ENCODE measurements at places on chromosomes 12 and 14.

GRCh38 chr12:52307836-52308805, 13.1 kb downstream of the KRT83 start:
- no peak for DNase-seq

GRCh38 chr14:56331592-56332216, 213.5 kb downstream of the PELI2 start:
- DNase-seq: no peak

GRCh38 chr12:42996869-42997431, 407.4 kb upstream of the PRICKLE1 start:
- no peak for DNase-seq

GRCh38 chr12:19183121-19183838, 53.7 kb downstream of the PLEKHA5 start:
- no peak for DNase-seq

DNA sequence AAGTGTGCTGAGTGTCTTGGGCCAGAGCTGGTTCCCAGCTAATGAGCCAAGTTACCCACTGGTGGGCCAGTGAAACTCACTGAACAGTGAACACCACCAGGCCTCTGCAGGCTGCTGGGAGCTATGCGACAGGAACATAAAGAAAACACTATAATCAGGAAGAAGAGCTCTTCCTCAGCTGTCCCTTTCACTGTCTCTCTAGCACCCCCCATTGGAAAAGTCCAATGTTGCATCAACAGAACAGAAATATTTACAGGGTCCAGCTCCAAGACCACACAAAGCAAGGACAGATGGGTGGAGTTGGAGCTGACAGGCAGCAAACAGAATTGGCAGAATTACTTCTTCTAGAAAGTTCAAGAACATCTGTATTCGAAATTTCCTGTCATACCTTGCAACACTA, 903.6 kb upstream of the TMEM132C start:
- DNase-seq: no peak

DNA sequence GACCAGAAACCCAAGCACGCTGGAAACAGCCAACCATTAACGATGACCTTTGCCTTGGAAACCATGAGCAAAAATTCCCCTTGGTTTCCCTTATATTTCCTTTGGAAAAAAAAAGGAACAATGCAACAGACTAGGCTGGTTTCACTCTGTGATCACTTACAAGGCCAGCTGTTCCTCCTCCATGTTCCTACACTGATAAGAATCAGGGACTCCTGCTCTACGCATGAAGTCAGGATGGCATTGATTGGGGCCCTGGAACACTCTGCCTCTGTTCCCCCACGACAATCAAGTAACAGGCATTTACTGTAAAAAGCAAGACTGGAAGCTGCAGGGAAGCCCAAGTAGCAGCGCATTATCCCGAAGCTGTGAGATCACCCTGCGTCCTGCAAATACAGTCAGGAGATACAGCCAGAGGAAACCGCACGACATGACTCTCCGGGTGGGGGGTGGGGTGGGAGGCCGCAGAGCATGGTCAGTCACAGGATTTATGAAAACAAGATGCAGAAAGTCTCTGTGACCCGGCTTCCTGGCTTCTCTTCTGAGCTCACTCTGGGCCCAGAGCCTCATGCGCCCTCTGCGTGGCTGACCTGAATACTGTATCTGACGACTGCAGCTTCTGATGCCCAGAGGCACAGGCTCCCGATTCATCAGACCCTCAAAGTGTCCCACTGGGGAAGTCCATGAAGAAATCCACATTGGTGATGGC, 31.1 kb downstream of the SSH1 start:
- no peak for DNase-seq

- DNase-seq: no peak
Measured at GRCh38 chr12:96371790-96372699, 28.2 kb downstream of the CDK17 start.

DNA sequence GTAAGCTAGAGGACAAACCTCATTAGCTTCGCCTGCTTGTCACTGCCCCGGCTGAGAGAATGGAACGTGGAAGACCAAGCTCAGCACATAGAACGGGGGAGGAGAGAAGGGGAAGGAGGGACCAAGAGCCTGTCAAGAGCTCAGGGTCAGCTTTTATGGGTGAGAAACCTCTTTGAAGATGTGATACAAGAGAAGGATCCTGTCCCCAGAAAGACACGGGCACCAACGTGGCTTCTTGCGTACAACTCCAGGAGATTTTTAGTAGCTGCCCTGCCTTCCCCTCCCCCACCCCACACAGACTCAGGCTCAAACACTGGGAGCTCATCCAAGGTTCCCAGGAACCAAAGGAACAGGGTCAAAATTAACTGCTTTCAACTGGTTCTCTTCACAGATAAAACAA, 34.7 kb downstream of the APPL2 start:
- DNase-seq: no peak

DNA sequence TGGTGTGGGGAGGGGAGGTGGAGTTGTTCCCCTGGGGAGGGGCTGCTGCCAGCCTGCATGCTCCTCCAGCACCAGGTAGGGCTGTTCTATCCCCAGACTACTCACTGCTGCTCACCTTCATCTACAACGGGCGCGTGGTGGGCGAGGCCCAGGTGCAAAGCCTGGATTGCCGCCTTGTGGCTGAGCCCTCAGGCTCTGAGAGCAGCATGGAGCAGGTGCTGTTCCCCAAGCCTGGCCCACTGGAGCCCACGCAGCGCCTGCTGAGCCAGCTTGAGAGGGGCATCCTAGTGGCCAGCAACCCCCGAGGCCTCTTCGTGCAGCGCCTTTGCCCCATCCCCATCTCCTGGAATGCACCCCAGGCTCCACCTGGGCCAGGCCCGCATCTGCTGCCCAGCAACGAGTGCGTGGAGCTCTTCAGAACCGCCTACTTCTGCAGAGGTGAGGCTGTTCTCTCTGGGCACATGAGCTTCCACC, 3.5 kb downstream of the IRF9 start:
- no peak for DNase-seq

DNA sequence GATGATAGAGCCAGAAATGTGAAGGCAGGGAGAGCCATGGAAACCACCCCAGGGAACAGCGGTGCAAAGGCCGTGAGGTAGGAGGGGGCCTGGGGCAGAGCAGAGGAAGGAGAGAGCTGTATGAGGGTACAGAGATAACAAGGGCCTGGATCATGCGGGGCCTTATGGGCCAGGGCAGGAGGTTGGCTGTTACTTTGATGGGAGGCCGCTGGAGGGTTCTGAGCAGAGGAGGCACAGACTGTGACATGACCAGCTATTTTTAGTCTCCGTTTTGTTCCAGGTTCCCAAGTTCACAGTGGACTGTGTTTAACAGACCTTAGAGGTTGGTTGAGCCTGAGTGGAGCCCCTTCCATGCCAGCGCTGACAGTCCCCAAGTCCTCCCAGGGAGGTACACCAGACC, 118.6 kb downstream of the GCH1 start:
- no peak for DNase-seq

DNA sequence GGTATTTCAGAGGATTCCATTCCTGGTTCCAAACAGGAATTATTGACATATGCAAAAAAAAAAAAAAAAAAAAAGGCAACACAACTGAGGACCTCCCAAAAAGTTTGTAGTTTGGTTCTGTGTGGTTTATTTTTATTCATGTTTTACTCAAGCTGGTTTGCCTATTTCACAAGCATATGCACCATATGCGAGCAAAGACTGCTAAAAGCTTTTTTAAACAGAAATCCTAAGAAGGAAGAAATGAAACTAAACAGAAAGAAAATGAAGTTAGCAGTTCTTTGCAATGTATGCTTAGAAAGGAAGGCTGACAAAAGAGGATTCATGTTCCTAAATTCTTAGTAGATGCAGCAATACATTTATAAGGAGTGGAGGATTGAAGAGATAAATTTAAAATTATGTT, 487.6 kb upstream of the FLRT2 start:
- no peak for DNase-seq

DNA sequence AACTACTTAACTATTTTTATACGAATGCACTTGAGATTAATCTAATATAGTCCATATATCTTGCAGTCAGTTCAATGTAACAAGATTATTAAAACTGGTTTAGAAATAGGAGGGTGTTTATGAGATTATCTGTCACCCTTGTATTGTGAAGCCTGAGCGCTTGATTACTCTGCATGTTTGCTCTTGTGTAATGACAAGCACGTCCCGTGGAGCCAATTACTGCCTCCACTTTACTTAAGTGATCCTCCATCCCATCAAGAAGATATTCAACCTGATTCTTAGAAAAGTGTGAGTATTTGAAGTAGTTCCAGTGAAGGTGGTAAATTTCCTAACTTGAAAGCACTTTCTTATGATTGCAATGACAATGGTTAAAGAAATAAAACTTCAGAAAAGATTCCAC, 415.2 kb upstream of the GARIN6 start:
- DNase-seq: no peak

DNA sequence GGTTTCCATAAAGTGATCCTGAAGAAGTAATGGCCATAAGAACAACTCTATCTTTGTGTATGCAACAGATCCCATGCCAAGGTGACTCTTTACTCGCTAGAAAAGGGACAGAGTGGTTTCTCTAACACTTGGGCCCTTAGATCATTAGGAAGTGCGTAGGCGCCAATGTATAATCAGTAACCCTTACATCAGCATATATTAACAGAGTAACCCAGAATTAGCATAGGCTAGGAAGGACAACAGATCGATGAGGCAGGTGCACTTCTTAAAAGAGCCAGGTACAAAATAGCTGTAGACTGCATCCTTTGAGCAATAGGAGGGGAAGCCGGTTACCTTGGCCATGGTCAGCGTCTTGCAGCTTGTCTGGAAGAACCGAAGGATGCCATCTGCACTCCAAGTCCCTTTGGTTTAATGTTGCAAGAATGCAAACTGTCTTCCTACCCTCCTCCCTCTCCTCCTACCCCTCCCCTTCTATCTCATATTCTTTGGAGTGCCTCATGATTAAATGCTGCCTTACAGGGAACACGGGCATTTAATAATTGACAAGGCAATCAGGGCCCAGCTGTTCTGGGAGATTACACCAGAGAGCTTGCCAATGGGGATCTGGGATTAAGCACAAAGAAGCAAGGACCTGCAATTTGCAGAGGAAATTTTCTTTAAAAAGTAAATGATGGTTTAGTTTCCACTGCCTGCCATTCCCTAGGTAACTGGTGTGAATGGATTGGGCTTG, 8.0 kb downstream of the GSG1 start:
- DNase-seq: no peak

GRCh38 chr12:52699373-52699772, 4.0 kb downstream of the KRT77 start:
- DNase-seq: no peak

DNA sequence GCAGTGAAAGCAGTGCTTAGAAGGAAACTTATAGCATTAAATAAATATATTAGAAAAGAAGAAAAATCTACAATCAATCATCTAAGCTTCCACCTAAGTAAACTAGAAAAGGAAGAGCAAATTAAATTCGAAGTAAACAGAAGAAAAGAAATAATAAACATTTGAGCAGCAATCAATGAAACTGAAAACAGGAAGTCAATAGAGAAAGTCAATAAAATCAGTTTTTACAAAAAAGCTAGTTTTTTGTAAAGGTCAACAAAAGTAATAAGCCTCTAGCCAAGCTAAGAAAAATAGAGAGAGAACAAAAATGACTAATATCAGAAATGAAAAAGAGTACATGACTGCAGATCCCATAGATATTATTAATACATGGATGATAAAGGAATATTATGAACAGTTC, 34.2 kb upstream of the KTN1 start:
- no peak for DNase-seq

DNA sequence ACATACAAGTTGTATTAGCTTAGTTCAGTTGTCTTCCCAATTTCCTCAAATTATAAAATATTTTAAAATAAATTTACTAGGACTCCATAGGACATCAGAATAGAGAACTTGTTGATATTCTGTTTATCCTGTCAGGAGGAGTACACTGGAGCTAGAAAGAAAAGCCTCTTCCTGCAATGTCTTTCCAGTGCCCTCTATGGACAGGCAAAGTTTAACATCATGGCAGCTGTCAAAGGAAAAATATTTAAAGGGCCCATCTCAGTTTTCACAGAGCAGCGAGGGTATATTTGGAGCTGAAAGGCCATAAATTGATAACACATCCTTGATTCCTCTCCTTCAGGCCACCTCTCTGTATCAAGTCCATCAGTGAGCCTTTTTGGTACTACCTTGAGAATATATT, 19.0 kb downstream of the DIP2B start:
- no peak for DNase-seq

- peak; percentile 13 for DNase-seq
Measured at GRCh38 chr12:50589650-50590435, 85.1 kb downstream of the DIP2B start.

DNA sequence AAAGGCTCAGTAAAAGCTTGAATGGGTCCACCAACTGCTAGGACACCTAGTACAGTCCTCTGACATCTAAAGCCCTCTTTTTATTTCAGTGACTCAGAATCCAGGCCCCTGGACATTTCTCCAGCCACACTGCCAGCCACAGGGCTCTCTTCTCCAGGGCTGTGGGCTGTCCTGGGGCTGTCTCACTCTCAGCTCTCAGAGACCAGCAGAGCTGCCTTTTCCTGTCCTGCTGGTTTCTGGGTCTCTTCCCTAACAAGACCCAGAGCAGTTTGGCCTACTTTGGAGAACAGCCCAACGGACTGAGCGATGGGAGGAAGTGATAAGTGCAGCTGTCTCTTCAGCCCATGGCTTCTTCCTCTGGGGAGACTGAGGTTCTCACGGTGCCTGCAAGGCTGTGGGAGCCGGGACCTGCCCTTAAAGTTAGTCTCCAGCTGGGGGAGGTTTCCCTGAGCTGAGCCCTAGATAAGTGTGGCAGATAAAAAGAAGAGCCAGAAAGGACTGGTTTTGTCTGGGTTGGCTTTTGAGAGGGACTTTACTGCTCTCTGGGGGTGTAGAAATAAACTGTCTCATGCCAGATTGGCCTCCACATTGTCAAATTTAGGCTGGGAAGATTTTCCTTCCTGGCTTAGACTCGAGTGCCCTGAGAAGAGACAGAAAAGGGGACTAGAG, 979.8 kb downstream of the VRK1 start:
- DNase-seq: no peak

GRCh38 chr12:59383079-59383822, 212.6 kb upstream of the SLC16A7 start:
- DNase-seq: no peak

GRCh38 chr12:78269620-78270019, 438.9 kb downstream of the NAV3 start:
- no peak for DNase-seq

DNA sequence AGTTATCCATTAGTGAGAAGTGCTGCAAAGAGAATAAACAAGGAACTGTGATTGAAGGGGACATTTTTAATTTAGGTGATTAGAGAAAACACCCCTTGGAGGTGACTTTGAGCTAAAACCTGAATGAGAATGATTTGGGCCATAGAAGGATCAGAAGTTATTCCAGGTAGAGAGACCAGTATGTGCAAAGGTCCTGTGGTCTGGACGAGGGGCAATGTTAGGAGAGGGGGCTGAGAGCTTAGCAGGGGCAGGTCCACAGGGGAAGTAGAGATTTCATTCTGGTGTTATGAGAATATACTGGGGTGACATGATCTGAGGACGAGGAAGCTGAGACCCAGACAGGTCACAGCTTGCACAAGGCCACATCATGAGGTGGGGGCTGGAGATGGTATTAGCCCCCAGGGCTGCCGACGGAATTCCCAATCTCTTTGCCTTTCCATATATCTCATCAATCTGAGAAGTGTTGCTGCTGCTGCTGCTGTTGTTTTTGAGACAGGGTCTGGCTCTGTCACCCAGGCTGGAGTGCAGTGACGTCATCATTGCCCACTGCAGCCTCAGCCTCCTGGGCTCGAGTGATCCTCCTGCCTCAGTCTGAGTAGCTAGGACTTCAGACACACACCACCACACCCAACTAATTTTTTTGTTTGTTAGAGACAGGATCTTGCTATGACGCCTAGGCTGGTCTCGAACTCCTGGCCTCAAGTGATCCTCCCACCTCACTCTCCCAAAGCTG, 55.6 kb downstream of the KCTD10 start:
- DNase-seq: no peak
